ENCODE measurements at places on chromosomes 2 and 18.

- no peak for DNase-seq
Observed at GRCh38 chr2:183219888-183220287, 95.6 kb downstream of the NUP35 start.

DNA sequence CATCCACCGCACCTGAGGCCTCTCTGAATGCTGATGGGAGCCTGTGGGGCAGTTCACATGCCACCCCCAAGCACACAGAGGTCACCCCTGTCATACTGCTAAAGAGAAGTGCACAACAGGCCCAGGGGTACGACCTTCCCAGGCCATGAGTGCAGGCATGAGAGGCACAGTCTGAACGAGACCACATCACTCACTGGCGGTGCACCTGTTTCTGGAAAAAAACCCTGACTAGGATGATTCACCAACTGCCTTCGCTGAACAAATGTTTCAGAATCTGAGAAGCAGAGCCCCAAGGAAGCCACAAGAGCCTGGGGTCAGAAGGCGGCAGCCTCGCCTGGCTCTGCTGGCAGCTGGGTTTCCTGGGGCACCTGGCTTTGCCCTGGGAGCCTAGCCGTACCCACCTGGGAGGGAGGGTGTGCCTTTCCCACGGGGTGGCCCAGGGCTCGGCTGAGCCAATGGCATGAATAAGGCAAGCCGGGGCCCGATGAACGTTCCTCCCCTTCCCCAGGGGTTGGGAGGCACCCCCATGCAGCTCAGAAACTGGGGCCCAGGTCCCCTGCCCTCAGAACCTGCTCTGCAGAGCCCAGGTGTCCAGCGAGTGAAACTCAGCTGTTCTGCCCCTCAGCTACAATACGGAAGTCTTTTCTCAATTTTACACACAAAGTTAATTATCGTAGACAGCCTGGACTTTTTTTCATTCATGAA lies 73.8 kb downstream of the HDAC4 start:
- peak; percentile 74 for DNase-seq

DNA sequence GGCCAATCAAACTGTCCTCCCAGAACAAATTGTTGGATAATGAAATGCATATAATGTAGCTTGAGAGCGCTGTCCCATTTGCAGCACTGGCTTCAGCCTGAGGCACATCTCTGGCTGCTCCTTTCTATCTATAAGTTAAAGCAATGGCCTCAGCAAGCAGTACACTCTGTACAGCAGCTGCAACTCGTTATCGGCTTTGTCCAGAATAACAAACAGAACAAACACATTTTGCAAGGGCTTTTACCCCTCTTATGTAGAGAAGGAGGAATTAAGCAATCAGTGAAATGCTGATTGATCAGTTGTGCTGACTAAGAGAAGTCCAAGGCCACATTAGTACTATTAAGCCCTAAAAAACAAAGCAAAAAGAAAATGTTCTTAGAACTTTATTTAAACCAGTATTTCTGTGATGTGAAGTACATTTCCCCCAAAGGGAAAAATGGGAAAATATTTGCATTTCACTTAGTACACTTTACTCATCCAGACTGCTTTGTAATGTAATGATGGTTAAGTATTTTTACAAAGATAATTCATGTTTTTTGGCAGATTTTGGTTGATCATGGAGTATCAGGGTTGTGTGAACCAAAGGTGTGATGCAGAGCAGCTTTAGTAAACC lies 15.0 kb upstream of the CPS1 start:
- DNase-seq, result no peak

DNA sequence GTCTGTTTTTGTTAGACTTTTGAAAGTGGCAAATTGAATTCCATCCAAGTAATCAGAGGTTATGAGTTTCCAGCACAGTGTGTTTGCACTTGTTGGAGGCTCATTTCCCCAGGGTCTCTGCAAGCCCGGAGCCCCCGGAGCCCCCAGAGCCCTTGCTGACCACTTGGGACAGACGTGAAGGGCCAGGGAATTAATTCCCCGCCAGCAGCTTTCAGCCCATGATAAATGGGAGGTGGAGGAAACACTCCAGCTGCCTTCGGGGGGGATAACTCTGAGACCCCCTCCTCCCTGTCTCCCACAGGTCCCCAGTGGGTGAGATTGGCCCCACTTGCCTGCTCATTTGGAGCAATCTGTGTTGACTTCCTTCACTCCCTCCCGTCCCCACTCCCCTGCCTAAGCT lies 79.2 kb downstream of the KLHL29 start:
- DNase-seq, result no peak

DNA sequence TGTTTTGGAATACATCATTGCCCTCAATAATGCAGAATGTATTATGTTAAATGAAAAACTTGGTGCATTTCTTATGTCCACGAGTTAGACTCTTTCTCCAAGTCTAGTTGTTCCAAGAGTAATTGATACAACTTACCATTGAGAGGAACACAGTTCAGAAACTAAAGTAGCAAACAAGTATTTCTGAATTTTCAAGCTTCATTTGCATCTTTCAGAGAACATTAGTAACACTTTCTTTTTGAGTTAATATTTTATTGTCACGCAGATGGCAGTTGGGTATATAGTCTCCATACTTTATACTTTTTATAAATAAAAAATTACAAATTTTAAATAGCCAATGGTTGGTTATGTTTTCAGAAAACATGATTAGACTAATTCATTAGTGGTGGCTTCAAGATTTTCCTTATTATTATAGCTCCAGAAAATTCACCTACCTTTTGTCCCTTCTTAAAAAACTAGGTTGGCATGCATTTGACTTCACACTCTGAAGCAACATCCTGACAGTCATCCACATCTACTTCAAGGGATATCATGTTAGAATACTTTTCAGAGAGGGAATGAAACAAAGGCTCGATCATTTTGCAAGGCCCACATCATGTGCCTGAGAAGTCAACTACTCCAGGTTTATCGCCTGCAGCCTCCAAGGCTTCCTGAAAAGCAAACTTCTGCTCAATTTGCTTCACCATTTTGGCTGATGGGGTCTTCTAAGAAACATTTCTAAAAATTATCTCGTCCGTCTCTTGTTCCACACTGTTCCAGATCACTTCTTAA lies 29.9 kb downstream of the LYPD6B start:
- no peak for DNase-seq

- no peak for DNase-seq
Observed at GRCh38 chr2:94996305-94997100, 29.0 kb upstream of the MAL start.

DNA sequence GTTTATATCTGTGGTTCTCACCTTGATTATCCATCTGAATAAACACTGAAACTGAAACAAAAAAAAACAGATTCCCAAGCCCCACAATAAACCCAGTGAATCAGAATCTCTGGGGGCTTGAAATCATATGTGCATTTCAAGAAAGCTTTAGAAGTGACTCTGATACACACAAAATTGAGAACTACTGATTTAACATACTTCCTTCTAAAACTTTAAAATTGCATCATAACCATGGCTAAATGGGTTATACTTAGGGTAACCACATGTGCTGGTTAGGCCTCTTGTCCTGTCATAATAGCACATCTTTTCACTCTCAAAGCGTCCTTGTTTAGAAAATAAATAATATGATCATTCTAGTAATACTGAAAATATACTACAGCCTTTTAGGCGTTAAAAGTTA lies 100.9 kb downstream of the ATAD2B start:
- no peak for DNase-seq

DNA sequence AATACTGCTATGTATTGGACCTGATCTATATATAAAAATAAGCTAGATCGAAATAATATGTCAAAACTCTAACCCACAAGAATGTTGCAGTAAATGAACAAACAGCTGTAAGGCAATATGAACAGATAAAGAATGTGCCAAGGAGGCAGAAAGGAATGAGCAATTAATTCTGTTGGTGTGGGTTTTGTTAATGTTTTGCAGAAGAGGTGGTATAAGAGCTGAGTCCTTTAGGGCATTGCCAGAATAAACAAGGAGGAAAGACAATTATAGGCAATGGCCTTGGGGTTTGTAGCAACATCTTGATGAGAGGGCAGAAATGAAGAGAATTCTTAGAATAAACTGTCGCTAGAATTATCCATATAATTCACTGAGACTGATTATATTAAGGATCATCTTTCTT lies 240.9 kb upstream of the GULP1 start:
- no peak for DNase-seq

- DNase-seq, result no peak
Observed at GRCh38 chr18:23257686-23258565, 122.6 kb downstream of the CABLES1 start.

DNA sequence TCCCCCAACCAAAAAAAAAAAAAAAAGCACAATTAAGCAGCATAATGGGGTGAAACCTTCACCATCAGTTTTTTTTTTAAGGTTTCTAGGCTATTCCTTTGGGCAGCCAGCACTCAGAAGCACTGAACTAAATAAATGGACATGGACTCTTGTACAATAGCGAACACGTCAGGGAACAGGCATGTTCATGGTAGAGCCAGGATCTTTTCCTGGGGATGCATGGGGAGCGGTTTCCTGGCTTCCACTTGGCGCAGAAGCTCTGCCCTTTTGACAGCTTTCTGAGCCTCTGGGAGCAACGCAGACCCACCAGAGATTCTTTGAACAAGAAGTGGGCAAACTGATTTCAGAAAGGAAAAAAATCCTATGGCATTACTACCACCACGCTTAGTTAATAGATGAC lies 35.0 kb downstream of the ALPK2 start:
- no peak for DNase-seq

DNA sequence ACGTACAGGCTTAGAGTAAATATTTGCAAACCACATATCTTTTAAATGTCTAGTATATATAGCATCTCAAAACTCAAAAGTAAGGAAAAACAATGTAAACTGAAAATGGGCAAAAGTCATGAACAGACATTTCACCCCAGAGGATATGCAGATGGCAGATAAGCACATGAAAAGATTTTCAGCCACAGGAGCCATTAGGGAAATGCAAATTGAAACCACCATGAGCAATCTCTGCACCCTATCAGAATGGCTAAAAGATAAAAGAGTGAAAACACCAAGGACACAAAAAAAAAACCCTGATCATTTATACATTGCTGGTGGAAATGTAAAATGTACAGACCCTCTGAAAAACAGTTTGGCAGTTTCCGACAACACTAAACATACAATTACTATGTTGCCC lies 292.7 kb downstream of the ZNF516 start:
- no peak for DNase-seq

DNA sequence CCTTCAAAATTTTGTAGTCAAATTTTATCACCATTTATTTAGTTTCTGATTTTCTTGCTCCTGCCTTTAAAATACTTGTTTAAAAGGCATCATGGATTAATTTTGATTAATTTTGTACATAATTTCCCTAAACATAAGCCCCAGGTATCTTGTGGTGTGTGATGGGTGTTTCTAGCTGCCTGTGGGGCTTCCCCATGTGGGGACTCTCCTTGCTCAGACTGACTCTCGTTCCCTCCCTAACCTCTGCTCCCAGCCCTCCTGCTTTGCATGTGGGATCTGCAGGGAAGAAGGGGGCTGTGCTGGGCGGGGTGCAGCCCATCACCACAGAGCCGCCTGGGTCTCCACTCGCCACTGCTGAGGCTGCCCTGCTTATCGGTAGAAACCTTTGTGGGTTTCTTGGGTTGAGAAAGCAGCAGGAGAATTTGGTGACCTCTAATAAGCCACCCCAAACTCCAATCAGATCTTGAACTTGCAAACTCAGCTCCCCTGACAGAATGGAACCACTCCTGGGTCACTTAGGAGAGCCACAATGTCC lies 72.5 kb downstream of the MRPS9 start:
- DNase-seq, result no peak

- no peak for DNase-seq
Observed at GRCh38 chr18:79123948-79124347, 54.8 kb downstream of the ATP9B start.

GRCh38 chr2:234135750-234136221 lies 85.3 kb downstream of the SPP2 start:
- DNase-seq, result peak; percentile 64

- DNase-seq, result no peak
Observed at GRCh38 chr2:3745920-3746319, 42.5 kb downstream of the DCDC2C start.

GRCh38 chr2:86786001-86786536 lies 4.6 kb downstream of the CD8A start:
- peak; percentile 88 for DNase-seq

DNA sequence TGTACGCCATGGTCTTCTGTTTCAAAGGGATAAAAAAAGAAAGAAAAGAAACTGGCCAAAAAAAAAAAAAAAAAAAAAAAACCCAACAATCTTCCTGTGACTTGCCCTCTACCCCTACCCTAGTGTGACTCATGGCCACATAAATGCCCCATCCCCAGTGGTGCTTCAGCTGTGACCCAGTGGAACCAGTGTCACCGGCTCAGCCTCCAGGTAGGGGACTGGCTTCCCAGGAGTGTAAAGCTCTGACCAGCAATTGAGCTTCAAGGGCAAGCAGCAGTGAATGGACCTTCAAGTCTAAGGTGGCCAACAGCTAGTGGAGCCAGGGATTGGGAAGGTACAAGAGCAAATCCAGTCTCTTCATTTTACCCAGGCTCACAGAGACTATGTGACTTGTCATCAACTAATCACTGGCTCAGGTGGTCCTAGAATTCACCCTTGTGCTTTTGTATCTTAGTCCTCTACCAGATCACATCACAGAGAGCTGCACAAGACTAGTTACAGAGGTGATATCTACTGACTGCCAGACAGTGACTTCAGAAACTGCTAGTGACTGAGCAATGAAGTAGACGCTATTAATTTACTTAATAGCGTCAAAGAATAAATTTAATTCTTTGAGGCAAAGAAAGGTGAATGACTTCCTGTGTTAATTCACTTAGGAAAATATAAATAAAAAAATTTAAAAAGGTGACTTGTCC lies 1.3 kb upstream of the TGFBRAP1 start:
- DNase-seq, result no peak

Measured in CD4-positive, alpha-beta T cell treated with Interleukin-10 for 1 hour (primary cell).